ENCODE measurements at places on chromosomes 5 and 9.

DNA sequence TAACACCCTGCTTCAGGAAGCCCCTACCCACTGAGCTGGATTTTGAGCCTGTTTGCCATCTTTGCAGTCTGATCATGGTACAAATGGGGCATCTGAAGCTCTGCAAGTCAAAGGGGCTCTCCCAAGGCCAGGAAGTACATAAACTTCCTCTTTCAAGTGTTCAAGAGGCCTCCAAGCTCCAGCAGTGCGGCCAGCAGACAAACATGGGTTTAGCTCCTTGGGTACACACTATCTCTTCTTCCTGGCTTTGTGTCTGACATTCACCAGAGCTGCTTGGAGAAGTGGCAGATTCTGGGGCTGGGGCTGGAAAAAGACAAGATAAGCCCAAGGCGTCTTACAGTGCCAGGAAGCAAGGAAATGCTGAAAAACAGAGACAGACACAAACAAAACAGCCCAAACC lies 34.1 kb downstream of the LAMC3 start:
- no peak for DNase-seq

GRCh38 chr9:107737987-107738743 lies 248.6 kb upstream of the KLF4 start:
- DNase-seq = no peak

DNA sequence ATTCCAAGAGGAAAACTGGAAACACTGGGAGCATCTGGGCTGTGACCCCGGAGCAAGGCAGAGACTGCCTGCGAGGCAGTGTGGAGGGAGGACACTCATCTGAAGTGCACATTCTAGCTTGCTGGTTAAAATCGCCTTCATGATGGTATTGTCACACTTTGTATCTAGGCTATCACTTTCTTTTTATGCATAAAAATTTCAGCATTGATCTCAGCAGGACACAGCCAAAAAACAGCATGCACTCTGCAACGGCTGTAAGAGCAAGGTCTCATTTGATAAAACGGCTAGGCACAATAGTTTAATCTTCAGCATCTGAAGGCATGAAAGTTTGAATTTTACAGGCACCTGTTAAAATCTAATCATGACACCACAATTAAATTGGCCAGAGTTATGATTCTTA lies 110.8 kb upstream of the IRX1 start:
- no peak for DNase-seq

DNA sequence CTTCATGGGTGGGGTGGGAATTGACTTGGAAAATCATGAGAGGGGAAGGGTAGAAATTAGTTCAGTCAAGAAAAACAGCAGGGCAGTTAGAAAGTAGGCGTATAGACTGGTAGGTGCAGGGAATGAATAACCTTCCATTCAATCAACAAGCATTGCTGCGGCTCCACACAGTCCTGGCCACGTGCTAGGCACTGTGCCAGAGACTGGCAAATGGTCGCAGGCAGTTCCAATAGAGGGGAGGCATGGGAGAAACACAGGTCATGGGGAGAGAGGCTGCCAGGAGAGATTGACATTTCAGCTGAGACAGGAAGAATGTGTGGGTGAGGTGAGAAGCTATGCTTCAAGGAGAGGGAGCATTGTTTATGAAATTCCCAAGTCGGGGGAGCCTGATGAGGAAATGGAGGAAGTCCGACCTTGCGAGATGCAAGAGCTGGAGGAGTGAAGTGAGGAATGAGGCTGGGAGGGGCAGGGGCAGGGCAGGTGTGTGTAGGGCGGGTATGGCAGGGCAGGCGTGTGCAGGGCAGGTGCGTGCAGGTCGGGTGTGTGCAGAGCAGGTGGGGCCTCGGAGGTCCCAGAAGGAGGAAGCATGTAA lies 54.4 kb upstream of the PPARGC1B start:
- DNase-seq = no peak

DNA sequence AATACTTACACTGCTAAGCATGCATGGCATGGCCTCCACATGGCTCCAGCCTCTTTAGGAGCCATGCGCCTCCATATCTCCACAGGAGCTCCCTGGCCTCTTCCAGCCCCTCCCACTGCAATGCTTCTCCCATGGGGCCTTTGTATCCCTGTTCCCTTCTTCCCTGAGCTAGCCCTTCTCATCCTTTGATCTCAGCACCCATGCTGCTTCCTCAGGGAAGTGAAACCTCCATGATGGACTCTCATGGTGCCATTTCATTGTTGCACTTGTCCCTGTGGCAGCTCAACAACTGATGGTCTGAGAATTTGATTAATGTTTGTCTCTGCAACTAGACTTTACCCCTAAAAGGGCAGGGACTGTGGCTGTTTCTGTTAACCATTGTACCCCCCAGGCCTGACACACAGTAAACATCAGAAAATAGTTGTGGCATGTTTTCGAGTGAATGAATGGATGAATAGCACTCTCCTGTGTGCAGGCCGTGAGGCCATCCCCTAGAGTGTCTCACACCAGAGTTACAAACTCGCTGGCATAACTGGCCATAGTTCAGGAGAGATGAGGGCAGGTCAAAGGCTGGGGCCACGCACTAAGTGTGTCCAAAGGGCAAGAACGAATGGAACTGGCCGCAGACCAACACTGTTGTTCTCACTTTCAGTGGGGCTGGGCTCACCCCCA lies 6.6 kb downstream of the IDNK start:
- DNase-seq = no peak

DNA sequence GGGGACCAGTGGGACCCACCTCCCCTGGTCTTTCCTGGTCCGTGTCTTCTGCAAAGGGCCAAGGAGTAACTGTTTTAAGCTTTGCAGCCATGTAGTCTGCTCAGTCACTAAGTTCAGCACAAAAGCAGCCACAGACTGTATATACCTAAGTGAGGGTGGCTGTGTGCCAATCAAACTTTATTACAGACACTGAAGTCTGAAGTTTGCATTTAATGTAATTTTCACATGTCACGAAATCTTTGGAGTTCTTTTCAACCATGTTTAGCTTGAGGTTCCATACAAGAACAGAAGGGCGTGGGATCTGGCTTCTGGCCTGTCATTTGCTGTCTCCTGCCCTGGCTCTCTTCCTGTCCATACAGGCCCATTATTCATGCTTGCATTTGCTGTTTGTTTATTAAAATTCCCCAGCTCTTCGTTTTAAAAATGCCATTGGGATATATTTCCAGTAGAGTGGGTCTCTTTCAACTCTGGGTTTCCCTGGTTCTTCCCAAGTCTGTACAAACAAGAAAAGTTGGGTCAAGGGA lies 64.2 kb upstream of the ECM2 start:
- DNase-seq = no peak

DNA sequence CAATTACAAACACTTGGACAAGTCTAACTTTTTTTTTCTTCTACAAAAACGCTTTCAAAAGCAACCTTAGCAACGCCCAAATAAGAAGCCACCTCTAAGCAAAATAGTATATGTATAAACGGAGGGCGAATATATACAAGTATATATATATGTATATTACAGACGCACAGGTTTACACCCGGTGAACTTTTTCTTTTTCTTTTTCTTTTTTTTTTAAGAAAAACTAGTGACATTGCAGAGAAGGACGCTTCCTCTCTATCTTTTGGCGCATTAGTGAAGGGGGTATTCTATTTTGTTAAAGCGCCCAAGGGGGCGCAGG lies 200 bp downstream of the NPR3 start:
- DNase-seq = no peak

DNA sequence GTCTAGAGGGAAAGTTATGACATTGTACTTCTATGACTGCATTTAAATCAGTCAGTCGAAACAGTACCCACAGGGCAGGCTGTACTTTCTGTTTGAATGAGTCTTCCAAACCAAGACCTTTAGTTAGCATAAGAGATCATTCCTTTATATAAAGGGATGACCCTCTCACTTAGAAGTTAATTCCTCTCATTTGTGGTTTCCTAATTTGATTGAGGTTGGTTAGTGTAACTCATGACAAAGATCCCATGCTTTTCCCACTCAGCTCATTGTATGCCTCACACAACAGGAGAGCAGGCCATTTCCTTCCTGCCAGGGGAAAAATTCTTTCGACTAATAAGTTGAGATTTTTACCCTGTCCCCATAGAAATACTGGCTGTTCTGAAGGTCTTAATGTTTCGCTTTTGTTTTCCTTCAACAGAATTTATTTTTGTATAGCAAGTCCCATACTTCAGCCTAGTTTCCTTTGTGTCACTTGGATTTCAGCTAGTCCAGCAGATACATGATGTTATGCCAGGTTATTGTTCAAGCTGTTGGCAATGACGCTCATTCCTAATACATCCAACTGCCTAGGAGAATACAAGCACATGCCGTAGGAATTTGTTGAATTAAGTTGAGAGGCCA lies 500.7 kb downstream of the SPATA31D1 start:
- no peak for DNase-seq

GRCh38 chr9:20550326-20550725 lies 72.0 kb downstream of the MLLT3 start:
- no peak for DNase-seq

DNA sequence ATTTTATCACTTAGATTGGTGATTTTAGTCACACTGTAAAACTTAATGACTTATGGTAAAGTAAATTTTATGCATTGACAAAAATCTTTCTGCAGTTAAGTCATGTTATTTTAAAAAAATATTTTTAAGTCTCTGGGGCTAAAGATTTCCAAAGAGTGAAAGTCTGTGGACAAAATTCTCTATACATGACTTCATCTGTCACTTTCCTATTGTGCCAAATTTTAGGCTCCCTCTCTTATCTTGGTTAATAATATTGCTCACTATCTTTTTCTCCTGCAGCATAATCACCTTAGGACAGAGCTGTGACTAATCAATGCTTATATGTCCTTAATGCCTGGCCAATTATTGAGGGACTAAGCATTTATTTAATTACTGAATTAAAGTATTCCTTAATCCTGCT lies 15.2 kb downstream of the LURAP1L start:
- no peak for DNase-seq

DNA sequence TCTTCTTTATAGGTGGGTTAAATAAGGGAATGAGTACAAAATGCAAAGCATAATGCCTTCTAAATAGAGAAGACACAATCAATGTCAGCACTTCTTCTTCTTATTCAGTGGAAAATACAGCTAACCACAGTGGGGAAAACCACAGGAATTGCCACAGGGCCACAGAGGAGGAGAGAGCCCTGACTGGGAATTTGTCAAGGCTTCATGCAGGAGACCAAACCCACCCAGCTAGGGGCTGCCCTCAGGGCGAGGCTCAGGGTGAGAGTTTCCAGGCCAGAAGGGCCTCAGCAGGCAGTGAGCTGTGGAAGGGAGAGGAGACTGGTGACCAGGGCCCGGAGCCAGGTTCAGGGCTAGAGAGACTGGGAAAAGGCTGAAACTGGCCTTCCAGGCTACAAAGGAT lies 279.1 kb downstream of the MSX2 start:
- no peak for DNase-seq

DNA sequence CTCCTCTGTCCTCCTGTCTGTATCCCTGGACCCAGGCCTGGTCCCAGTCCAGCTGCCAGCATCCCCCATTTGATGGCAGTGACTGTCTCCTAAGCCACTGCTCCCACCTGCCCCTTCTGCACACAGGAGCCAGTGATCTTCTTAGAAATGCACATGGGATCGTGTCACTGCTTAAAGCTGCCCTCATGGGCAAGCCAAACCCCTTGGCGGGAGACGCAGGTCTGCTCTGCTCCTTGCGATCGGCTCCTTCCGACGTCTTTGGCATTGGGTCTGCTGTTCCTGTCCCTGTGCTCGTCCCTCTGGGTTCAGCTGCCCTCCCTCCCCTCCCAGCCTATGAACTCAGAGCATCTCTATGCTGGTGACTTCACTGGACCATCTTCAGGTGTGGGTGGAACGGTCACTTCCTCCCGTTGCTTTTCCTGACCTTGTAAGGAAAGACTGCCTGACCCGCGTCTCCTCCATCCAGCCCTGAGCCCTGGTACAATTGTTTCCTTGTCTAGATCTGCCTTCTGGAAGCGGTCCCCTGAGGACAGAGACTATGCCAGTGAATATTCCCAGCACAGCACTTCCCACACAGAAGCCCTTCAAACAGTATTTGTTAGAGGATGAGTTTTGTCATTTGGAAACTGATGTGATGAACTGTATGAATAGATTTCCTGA lies 116.5 kb downstream of the ZNF354C start:
- DNase-seq = no peak

- DNase-seq = no peak
Measured at GRCh38 chr5:89942171-89942570, 467.4 kb downstream of the CETN3 start.

DNA sequence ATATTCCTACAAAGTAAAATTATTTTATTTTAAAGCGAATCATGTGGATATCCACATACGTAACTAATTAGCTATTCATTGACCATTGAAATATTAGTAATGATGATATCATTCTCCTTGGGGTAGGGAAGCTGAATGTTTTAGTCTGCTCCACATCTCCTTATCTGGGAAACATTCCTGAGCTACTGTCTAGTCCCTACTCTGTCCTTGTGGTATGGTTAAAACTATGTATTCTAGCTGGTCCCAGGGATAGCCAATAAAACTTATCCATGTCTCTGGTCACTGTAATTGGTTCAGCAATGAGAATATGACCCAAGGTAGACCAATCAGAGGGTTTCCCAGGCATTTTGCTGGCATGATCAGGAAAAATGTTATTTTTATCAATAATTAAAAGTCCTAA lies 76.0 kb upstream of the DAP start:
- DNase-seq = no peak

DNA sequence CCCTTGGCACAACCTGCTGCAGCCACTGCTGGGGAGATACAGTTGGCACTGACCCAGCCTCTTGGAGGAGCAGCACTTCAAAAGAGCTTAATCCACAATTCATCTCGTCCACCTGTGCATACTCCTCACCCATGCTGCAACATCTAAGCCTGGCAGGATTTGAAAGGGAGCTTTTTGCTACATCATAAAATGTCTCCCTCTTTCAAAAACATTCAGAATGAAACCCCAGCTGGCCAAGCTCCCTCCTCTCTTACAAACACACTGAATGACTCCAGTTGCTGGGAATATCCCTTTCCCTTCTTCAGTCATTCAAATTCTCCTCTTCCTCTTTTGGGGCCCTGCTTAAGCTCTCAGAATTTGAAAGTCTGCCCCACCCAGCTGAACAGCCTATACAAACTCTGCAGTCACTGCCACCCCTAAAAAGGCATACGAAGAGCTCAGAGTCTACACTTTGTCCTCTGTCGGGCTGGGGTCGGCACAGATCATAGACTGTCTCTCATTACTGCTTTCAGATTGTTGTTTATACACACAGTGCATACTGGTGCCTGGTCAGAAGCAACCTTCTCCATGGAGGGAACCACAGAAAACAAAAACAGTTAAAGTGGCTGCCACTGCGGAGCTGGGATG lies 8.8 kb upstream of the C5orf15 start:
- DNase-seq = peak; percentile 41

GRCh38 chr9:76878933-76879332 lies 27.0 kb downstream of the PRUNE2 start:
- DNase-seq = no peak

- no peak for DNase-seq
Measured at GRCh38 chr5:140073296-140073695, 30.2 kb upstream of the NRG2 start.

DNA sequence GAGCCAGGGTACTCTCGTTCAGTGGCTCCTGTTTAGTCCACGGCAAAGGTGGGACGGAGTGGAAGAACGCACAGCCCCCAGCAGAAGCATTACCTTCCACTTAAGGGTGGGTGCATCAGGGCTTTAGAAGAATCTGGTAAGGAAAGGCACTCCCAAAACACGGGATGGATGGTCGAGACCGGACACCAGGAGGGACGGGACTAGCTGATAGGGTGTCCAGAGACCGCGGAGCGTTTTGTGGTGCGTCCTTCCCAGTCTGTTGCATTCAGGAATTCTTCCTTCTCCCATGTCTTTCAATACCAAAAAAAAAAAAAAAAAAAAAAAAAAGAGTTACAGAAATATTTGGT lies 545 bp upstream of the CTSV start:
- no peak for DNase-seq
